ENCODE measurements at places on chromosomes 1 and 21.

DNA sequence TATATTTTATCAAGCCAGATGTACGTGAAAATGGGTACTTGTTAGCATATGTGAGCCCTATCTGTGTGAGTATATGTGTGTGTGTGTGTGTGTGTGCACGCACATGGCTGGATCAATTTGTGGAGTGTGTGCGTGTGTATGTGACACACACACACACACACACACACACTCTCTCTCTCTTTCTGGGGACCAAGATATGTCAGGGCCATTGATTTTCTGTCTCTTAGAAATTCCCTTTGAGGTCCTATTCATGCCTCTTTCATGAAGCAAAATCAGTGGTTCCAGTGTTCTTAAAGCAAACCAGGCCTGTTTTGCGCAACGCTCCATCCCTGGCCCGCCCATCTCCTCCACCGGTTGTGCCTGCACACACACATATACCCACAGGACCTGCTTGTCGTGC is 90.0 kb downstream of the EPHB2 start:
- no peak for DNase-seq

DNA sequence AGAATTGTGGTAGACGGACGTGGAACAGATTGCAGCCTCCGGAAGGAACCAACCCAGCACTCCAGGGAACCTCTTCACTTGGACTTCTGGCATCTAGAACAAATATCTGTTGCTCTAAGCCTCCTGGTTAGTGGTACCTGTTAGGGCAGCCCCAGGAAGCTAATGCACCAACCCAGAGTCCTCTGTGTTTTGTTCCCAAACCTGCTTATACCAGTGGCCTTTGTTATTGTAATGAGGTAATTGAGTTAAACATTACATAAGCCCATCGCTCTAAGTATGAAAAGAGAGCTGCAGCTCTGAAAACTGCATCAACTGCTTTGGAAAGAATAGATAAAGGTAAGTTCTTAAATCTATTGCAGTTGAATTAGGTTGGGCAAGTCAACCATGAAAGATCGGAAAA is 516.7 kb downstream of the NPHP4 start:
- DNase-seq, result no peak

GRCh38 chr1:168472223-168472622 is 71.6 kb downstream of the XCL2 start:
- DNase-seq, result no peak

DNA sequence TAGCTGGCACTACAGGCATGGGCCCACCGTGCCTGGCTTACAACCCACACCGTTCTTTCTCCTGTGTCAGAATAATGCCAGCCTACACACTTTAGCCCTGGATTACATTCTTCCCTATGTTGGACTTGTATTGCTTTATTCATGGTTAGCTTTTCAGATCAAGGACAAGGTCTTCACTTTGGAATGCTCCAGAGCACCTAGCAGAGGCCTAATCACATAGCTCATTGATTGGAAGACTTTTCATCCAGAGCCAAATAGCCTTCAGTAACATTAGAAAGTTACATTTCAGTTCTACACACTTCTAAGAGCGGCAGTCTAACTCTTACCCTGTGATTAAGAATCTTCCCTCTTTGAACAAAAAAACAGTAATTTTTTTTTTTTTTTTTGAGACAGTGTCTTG is 29.4 kb upstream of the ZFYVE9 start:
- no peak for DNase-seq

- no peak for DNase-seq
Measured at GRCh38 chr1:30061292-30062220, 661.8 kb downstream of the MATN1 start.

GRCh38 chr1:180155182-180155682 is 563 bp downstream of the QSOX1 start:
- DNase-seq, result no peak

- no peak for DNase-seq
Measured at GRCh38 chr1:15948595-15949452, 27.1 kb downstream of the ZBTB17 start.

DNA sequence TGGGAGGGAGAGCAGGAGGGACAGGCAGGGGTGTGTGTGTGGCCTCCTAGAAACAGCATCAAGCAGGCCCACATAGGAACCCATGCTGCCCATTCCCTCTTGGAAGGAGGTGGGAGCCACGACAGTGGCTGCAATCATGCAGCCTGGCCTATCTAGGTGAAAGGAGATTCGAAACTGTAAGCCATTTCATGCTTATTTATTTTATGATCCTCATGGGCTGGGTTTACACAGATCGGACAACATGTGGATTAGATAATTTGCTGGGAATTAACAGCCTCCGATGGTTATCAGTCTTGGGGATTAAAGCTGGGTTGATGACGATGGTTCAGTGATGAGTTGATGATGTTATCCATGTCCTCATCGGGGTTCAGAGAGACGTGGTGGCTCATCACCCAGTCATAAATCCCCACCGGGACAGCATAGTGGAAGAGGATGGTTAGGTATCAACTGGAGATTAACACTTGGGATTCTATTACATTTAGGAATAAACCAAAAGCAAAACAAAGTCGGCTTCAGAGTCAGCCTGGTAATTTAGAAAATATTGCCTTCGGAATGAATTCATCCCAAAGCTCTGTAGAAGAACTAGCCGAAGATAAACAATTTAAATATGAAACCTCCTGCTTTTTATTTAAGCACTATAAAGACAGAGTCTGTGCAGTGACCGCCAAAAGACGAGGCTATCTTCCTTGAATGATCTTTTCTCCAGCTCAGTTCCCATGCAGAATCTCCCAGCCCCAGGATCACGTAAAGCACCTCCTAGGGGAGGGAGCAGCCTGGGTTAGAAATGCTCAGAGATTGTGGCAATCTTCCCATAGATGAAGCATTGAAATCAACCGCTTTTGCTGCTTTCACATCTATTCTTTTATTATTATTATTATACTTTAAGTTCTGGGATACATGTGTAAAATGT is 252.8 kb downstream of the FOXD2 start:
- no peak for DNase-seq

DNA sequence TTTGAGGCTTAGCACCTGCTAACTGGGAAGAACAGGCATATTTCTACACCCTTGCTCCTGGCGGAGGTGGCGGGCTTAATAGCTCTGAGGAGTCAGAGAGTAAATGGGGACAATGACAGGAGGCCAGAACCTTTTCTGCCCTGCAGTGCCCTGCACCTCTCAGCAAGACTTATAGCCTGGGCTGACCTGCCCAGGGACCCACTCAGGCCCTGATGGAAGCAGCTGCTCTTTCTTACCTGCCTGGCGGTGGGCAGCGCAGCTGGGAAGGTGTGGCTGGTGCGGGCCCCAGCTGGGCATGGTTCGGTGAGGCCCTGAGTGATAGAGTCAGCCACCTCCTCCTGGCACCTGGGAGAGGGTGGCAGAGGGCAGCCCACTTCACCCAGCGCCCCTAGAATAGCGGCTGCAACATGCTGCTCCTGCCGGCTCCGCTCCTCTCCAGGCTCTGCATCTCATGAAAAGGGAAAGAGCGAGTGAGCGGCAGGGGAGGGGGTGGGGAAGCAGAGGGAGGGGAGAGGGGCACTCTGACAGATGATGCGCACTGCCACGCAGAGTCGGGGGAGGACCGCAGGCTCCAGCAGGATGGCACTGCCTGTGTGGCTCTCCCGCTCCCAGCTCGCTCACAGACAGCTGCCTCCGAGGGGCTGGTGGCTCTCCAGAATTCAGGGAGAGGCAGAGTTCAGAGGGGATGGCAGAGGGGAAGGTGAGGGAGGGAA is at the start of gene RGS8:
TSS of gene RGS8 (minus strand) at position 472 of the 713 bp plus-strand sequence. CDS start 14,938 bp downstream, outside the sequence.
- no peak for DNase-seq

DNA sequence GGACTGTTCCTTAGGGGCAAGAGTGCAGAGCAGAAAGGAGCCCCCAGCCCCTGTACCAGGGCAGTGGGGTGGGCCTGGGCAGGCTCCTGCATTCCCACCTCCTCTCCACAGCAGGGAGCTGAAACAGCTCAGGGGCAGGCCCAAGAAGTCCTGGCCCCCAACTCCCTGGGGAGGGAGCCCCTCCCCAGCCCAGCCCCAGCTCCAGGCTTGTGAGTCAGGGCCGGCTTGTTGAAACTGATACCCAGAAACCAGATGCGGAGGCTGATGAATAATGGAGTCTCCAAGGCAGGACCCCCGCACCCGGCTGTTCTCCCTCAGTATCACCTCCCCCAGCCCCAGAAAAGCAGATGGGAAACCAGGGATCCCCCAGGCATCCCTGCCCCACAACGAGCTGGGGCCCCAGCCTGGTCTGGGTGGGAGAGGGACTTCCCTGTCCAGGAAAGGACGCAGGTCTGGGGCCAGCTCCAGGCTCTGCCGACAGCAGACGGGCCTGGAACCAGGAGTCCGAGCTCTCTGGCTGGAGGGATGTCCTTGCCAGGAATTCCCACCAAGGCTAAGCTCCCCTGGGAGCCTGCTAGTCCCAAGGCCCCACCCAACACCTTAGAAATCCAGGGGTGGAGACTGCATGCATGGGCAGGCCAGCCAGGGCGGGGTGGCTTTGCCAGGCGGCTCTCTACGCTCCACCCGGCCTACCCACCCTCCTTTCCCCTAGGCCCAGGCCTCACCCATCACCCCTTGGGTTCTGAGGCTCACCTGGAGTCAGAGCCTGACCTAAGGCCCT is 2.7 kb downstream of the PLEKHG5 start:
- DNase-seq, result no peak
